ENCODE measurements at places on chromosomes 2 and 18.

- no peak for DNase-seq
Observed at GRCh38 chr2:196410008-196410407, 229.5 kb upstream of the CCDC150 start.

GRCh38 chr18:40006634-40007033, 1948.4 kb upstream of the PIK3C3 start:
- DNase-seq: no peak

GRCh38 chr2:159090514-159091201, 122.2 kb downstream of the TANC1 start:
- DNase-seq: no peak

GRCh38 chr2:239938651-239939486, 86.3 kb downstream of the NDUFA10 start:
- no peak for DNase-seq

DNA sequence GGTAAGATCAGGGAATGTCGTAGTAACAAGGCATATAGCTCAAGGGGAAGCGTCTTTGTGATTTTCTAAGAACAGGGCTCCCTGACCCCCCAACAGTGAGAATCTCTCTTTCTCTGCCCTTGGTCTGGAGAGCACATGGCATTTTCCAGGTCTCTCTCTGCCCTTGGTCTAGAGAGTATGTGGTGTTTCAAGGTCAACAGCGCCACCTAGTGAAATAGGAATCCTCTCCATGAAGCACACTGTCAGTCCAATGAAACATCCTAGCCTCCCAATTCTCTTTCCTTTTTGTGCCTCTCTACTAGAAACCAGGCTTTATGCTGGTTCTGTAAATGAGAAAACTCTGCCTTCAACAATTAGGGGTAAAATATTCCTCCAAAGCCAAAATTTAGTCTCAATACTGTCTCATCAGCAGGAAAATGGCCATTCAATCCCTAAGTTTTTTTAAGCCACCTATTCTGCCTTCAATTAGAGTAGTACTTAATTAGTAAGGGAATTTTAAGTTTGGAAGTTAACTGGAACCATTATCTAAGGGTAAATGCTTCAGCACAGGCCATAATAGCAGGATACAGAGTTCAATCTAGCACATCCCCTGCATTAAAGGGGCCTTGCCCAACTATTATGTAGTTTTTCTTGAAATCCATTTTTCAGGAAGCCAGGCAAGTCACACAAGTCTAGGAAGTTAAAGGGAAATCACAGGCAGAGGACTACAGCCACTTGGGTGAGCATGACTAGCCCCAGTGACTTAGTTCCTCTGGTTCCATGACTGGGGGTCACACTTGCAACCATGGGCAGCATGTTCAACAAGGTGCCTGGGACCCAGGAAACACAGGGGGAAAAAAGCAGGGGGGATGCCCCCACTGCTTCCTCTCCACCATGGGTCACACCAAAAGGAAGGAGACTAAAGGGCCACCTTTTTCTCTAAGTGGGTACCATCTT, 12.4 kb downstream of the DYM start:
- no peak for DNase-seq

GRCh38 chr2:158650646-158651357, 144.3 kb upstream of the DAPL1 start:
- no peak for DNase-seq

DNA sequence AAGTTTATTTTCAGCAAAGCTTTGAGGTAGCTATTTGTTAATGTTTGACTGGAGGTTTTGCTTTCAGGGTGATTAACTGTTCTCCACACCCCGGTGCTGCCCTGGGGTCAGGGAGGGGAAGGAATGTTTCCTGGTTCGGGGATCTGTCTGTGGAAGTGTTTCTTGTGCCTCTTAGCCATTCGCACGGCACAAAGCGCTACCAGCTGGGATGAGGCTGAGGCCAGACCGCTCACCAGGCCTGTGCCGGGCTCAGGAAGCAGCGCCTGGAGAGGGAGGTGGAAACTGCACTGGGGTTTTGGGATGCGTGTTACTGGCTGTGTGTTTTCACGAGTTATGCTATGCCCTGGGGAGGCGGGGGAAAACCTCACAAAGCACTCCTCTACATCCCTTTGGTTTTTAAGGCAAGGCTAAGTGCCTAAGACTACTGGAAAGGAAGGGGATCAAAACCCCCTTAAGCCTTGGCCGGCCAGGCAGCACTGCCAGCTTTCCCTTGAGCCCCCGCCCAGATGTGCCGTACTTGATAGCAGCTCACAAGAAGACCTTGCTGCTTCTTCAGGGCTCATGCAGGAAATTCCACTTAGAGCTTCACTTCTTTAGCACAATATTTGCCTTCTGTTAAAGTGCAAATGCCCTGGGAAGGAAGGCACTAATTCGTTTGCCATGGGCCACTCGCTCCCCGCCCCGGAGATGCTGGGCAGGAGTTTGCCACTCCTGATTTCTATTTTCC, 65.7 kb upstream of the CNGA3 start:
- DNase-seq: no peak

DNA sequence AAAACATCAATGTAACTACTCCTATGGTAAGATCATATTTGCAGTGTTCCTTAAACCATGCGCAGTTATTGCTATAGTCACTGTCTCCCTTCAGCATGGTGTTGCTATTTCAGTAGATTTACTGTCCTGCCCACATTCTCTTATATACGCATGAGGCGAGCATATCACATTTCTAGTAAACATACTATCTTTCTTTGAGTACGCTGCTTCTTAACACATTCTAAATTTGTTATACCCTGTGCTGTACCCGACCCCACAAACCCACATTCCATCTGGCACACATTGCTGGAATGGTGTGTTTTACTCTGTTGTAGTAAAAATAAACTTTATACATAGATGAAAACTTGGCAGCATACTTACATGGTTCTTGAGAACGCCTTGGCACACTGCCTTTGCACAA, 163.3 kb downstream of the QPCT start:
- DNase-seq: no peak

- DNase-seq: no peak
Observed at GRCh38 chr2:203737360-203737759, 30.9 kb downstream of the CD28 start.

- no peak for DNase-seq
Observed at GRCh38 chr18:14970027-14970426, 222.1 kb downstream of the ANKRD30B start.

- DNase-seq: no peak
Observed at GRCh38 chr18:13628211-13628610, 98.1 kb downstream of the FAM210A start.

DNA sequence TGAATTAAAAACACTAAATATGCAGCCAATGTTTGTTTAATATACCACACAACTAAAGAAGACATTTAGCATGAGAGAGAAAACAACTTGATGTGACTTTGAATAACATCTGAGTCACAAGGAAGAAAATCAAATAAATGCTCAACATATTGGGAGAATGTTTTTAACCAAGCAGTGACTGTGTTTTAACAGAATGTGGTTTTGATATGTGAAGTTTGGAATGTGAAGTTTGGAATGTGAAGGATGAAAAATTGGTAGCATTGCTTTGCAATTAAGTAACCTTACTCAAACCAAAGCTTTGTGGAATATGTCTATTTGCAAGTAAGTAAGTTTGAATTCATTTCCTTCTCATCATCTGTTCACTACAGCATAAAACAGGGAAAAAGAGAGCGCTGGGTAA, 128.2 kb upstream of the DNAJC10 start:
- DNase-seq: no peak

- no peak for DNase-seq
Observed at GRCh38 chr2:100417711-100418124, 250 bp upstream of the CHST10 start.

DNA sequence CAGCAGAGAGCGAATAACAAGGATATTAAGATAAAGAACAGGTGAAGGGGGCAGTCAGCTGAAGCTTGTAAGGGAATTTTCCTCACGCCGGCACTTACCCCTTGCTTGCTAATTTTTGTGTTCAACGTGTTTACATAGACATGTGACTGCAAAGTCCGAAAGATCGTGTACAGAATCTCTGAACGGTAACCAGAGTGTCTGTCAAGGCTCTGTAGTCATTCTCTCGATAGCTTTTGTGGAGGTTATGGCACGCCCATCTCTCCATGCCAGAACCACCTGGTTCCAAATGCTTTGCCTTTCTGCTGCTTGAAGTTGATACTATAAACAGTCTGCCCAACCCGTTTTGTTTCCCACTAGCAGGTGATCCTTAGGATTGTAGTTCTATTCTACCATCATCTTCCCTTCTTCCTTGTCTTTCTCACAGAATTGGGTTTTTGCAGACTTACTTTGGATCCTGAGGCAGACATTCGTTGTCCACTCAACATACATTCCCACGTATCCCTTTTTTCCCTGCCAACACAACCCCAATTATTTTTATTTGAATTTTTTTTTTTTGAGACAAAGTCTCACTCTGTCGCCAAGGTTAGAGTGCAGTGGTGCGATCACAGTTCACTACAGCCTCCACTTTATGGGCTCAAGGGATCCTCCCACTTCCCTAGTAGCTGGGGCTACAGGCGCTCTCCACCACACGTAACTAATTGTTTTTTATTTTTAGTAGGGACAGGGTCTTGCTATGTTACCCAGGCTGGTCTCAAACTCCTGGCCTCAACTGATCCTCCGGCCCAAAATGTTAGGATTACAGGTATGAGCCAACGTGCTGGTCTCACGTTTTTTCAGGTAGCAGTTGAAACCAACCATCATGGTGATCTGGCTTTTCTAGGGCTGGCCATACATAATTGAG, 1.3 kb upstream of the USP34 start:
- DNase-seq: no peak

- no peak for DNase-seq
Observed at GRCh38 chr18:3513481-3513880, 63.5 kb downstream of the TGIF1 start.

DNA sequence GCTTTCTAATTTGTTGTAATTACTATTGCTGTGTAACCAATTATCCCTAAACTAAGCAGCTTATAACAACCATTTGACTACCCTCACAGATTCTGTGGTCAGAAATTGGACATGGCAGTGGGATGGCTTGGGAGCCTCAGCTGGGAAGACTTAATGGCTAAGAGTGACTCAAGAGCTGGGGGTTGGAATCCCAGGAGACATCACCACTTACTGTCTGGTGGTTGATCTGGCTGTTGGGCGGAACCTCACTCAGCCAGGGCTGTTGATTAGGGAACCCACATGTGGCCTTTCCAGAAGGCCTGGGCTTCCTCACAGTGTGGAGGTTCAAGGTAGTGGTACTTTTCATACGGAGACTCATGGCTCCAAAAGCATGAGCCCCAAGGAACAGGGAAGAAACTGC, 49.8 kb downstream of the E2F6 start:
- no peak for DNase-seq

DNA sequence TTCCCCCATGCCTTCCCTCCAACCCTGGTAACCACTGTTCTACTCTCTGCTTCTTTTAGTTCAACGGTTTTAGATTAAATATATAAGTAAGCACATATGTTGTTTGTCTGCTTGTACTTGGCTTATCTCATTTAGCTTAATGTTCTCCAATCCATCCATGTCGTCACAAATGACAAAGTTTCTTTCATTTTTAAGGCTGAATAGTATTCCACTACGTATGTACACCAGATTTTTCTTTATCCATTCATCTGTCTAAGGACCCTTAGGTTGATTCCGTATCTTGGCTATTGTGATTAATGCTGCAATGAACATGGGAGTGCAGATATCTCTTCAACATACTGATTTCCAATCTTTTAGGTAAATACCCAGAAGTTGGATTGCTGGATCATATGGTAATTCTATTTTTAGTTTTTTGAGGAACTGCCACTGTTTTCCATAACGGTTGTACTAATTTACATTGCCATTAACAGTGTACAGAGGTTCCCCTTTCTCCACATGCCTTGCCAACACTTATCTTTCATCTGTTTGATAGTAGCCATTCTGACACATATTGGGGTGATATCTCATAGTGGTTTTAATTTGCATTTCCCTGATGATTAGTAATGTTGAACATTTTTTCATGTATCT, 8.1 kb downstream of the ASB3 start:
- DNase-seq: no peak

- DNase-seq: no peak
Observed at GRCh38 chr2:60974652-60975051, 42.9 kb upstream of the PEX13 start.

GRCh38 chr2:41970988-41971660, 76.7 kb upstream of the PKDCC start:
- no peak for DNase-seq

GRCh38 chr2:36545871-36546416, 52.0 kb downstream of the FEZ2 start:
- no peak for DNase-seq

DNA sequence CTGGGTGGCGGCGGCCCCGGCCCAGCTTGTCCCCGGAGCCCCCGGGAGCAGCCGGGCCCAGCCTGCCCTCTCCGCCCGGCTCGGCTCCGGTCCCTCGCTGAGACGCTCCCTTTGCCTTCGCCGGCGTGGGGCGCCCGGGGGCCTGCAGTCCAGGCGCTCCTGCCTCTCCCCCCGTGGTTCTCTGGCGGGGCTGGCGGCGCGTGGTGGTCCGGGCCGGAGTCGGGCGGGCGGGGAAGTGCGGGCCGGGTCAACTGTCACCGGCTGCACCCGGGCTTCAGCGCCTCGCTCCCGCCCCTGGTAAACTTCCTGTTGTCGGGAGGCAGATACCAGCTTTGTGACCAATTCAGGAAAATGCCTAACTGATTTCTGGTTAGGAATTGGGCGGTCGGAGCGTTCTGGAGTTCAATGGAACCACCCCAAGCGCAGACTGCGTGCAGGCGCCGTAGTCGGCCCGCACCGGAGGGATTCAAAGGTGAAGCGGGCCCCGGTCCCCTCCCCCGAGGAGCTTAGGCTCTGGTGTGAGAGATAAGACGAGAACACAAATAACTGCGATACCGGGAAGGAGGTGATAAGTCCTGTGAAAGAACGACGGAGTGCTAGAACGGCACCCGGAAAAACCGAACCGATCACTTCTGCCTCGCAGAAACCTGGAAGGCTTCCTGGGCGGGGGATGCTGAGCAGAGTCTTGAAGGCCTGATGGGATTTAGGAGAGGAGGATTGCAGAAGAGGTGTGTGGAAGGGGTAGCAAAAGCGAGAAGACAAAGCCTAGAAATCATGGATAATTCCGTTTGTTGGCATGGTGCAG, 891 bp downstream of the CAB39 start:
- DNase-seq: peak; percentile 20

DNA sequence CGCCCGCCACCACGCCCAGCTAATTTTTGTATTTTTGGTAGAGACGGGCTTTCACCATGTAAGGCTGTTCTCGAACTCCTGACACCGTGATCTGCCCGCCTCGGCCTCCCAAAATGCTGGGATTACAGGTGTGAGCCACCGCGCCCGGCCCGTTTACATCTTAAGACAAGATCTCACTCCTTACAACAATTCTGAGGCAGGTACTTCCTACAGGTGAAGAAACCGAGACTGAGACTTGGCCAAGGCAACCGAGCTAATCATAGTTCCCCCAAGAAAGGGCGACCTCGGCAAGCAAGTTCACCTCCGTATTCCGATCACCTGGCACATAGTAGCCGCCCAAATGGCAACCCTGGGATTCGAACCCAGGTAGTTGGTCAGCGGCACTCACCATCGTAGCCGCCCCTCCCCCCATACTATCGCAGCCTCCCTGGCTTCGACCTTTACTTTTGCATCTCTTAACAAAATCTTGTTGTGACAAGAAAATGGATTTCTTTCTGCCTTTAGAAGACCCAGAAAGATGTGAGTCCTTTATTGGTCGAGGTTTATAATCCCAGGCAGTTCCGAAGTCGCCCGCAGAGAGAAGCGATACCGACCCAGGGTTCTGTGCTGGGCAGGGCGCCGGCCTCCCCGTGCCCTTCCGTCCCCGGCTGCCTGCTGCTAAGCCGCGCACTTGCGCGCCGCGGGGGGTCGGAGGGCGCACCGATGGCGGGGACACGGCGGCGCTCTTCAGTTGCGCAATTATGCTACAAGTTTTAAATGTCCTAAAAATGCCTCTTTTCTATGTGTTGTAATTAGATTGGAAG, 1.1 kb upstream of the FZD5 start:
- no peak for DNase-seq

All from stimulated activated CD8-positive, alpha-beta memory T cell treated with anti-CD3 and anti-CD28 coated beads, Interleukin-2, amount 100 ng/mL, for 48 hours (primary cell).